ENCODE measurements at places on chromosomes 7 and 10.
A peak's percentile ranks its signal among the peaks of the same experiment; 100 is the strongest.

GRCh38 chr10:101939008-101939648 is 95.5 kb upstream of the KCNIP2 start:
- DNase-seq: no peak

GRCh38 chr10:110007161-110007700 is 553 bp upstream of the ADD3 start:
- no peak for DNase-seq

GRCh38 chr7:139995017-139995915 is 67.5 kb downstream of the PARP12 start:
- no peak for DNase-seq

GRCh38 chr10:1128649-1129048 is 72.5 kb downstream of the WDR37 start:
- no peak for DNase-seq

DNA sequence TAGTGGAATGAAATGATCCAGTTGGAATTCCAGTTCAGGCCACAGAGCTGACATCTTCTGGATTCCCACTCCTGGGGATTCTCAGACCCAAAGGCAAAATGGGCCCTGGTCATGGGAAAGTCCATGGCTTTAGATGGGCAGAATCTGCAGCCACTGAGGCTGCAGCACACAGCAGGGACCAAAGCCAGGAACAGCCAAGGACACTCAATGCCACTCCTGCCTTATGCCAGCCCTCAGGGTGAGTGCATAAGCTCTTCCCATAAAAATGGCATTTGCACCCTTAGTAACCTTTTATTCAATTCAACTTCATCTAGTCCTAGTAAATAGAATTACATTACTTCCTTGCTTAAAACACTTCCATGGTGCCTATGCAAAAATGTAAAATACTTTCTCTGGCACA is 274.4 kb downstream of the KCNMA1 start:
- no peak for DNase-seq

DNA sequence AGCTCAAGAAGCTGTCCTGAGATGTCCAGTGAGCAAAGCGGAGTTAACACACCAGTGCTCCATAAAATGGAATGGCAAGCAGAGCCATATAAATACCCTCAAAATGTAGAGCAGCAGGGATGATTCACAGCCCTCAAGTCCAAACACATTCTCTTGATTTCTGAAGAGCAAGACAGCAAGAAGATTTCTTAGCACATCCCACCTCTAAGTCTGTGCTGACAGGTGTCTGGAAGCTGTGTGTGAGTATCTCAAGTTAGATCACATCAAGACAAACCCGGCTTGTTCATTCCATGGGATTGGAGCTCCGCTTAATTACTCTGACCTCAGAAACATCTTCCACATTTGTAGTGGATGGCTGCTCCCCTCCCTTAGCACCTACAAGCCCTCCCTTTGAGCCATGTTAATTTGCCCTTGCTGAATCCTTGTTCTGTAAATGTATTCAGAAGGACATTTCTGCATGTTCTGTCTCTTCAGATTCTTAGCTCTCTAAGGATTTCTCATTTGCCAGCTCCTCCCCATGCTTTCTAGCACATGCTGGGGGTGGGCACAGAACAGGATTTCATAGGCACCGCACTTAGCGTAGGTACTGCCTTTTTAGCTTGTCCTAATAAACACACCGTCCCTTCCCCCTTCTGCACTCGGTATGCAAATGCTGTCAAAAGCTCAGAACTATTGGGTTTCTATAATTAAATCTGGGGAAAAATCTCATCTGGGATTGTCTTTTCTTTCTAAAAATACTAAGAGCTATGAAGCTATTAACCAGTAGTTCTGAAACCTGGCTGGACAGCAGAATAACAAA is 112.7 kb downstream of the CPXM2 start:
- no peak for DNase-seq

GRCh38 chr7:123120286-123120685 is 79.5 kb downstream of the SLC13A1 start:
- DNase-seq: no peak

DNA sequence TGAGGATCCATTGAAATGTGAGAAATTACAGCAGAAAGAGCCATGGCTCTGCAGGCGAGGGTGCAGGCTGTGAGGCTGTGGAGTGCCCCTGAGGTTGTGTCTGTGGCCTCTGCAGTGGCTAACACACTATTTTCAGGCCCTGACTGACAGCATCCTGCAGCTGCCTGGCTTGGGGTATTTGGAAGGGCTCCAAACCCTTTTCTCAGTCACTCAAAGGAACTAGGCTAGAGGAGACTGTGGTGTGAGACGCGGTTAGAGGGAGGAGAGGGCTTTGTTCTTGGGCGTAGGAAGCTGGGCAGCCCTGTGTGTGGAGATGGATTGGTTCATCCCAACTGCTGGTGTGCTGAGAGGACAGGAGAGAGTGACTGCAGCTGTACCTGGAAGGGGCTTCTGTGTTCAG is 134.9 kb downstream of the RAMP3 start:
- DNase-seq: no peak

DNA sequence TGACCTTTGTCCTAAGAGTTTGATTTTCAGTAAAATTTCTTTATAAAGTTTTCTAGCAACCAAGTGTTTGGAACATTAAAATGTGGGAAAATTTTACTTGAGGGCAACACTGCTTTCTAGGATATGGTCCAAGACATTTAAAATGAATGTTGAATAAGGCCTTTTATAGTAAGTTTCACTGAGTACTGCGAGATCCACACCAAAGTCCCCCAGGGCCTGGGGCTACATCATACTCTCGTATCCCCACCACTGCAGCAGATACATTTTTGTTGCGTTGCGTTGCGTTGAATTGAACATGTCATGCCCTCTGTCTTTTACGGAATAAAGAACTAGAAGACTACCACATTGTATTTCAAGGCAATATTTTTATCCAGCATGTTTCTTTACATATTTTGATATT is 44.5 kb downstream of the PRTFDC1 start:
- no peak for DNase-seq

- no peak for DNase-seq
Observed at GRCh38 chr7:11331128-11332102, 357.7 kb downstream of the PHF14 start.

DNA sequence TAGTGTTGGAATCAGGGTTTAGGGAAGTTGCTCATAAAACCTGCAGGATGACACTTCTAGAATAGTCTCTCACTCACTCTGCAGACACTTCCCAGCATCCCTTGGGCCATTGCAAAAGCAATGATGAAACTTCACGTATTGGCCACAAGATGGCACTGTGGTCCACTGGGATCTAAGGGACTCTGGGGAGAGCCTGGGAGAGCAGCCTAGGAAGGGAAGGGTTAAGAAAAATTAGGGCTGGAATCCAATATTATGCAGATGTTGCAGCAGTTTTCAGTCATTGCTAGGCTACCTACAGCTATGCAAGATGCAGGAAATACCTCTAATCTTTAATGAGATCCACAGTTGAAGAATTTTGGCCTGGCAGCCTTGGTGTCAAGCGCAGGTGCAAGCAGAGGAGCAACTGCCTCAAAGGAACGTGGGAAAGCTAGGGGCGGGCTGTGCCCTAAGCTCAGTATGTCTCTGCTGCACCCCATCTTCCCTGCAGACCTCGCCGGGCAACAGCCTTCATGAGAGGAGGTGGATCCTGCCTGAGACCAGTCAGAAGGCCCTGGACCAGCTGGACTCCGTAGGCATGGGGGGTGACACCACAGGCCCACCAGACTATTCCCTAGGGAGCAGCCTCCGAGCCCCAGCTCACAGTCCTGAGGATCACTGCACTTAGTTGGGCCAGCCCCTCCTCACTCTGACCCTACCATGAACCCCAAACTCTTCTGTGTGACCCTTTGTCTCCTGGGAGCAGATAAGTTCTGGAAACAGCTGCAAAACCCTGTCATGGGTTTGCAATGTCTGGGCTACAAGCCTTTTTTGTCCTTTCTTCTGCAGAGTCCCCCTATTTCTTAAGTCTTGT is 127.9 kb upstream of the PRSS58 start:
- DNase-seq: peak; percentile 62

DNA sequence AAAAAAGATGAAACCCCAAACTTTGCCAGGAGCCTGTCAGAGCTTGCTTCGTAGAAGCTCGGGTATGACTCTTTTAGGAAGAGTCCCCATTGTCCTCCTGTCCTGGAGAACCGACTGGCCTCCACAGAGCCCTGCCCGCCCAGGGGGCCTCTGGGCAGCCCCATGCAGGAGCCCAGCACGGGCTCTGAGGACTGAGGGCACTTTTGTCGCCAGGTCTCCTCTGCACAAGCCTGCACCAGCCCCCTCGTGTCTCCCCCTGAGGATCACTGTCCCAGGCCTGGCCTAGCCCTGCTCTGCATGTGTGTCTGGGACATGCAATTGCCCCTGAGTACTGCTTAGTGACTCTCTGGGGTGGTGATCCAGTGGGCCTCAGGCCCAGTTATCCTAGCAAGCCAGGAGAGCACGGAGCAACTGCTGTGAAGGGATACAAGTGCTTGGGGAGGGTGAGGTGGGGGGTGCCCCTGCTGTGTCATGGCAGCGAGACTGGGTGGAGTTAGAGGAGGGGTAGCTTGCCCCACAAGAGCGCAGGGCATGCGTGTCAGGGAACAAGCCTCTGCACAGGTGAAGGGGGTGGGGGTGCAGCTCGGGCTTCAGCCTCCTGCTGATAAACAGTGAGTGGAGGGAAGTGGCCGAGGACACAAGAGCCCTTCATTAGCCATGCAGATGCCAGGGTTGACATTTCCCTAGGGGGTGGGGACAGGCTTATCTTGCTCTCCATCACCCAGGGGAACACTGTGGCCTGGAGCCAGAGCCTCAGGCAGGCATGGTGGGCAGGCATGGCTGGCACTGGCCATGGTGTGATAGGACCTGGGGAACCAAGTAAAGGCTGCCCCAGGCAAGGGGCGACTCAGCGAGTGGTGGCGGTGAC is 143.4 kb downstream of the C10orf105 start:
- DNase-seq: no peak

GRCh38 chr10:50824782-50825181 is 60.6 kb downstream of the A1CF start:
- no peak for DNase-seq

GRCh38 chr7:22357311-22358175 is 589 bp upstream of the RAPGEF5 start:
- DNase-seq: no peak

GRCh38 chr7:37323966-37324365 is 124.7 kb downstream of the ELMO1 start:
- DNase-seq: no peak

Measured in CD4-positive, alpha-beta T cell treated with Interleukin-21 for 1 hour (primary cell).